ENCODE measurements at places on chromosomes 1 and 21.

GRCh38 chr21:14554948-14555347 is 8.8 kb upstream of the SAMSN1 start:
- no peak for DNase-seq

DNA sequence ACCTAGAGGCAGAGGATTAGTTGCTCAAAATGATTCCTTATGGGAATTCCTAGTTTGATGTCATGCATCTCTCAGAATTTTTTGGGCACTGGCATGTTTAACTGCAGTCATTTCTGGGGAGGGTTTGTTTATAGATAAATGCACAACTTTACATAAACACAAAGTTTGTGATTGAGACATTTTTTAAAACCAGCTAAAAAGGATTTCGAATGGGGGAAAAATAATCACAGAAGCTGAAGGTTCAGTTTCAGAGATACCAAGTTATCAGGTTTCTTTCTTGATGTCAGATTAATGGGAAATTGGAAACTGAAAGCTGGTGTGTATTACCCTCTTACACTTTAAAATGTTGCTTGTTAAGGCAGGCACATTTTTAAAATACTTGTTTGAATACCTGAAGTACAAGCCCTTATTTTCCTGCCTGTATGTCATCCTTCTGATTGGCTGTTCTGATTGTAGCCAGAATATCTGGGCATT is 72.1 kb downstream of the DISP1 start:
- no peak for DNase-seq

DNA sequence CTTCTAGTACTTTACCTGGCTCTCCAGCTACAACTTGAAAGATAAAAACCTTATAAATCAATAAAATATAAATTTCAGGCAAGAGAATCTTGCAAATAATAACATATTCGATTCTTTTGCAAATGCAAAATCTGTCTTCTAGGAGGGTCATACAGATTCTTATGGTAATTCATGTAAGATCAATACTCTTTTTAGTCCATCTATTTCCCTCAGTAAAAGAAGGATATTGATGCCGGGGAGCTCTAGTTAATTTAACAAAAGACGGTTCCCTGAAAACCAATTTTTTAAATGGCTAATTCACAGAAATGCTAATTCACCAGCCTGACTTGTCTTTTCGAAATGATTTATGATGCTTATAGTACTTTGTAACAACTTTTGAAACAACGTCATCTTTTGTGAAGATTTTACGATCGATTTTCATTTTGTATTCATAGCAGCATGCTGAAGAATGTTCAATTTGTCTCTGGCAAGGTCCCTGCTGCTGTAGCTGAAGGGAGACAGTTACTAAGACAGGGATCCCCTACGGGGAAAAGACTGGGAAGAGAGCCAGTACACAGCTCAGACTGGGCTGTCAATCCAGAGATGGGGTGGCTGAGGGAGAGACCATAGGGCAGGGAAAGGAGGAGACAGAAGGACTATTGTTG is 90.6 kb upstream of the SPAG17 start:
- peak; percentile 11 for DNase-seq

DNA sequence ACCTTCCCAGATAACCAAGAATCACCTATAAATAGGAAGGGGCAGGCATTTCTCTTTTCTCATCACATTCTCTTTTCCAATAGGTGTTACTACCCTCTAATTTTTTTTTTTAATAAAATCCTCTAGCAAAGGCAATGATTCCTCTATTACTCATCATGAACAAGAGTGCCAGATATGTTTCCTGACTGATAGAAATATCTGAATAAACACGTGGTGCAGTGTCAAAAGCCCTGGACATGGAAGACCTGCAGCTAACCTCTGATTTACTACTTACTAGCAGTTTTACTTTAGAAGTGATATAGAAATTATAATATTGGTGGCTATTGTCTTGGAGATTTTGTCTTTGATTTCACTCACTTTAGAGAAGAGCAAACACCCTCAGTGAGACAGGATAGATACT is 194.6 kb upstream of the SAMSN1 start:
- DNase-seq, result no peak

- DNase-seq, result no peak
Observed at GRCh38 chr1:29657816-29658215, 421.5 kb downstream of the PTPRU start.

DNA sequence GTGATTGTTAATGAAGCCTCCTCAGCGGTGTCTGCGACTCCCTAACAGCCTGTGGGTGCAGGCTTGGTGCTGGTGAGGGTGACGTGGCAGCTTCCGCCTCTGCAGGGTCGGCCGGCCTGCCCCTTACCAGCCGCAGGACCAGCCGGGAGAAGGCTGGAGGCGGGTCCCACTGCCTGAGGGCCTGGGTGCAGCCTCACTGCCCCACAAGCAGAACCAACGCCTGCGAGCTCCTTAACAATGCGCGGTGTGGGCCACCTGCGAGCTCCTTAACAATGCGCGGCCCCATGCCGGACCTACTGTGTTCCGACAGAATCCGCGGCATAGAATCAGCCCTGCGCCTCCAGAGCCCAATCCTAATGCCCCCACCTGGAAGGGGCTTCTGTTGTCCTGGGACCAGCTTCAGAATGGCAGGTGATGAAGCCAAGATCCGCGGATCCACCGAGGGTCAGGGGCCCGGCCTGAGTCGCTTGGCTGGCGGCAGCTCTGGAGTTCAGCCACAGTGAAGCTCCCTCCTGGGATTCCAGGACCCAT is 54.4 kb upstream of the AJAP1 start:
- no peak for DNase-seq

GRCh38 chr1:242187171-242187570 is 188.3 kb upstream of the MAP1LC3C start:
- DNase-seq, result no peak

GRCh38 chr1:84462118-84462517 is 16.9 kb upstream of the RPF1 start:
- DNase-seq, result no peak

GRCh38 chr1:147504801-147505311 is 36.4 kb upstream of the BCL9 start:
- peak; percentile 42 for DNase-seq

- no peak for DNase-seq
Observed at GRCh38 chr1:87346130-87346814, 17.6 kb downstream of the LMO4 start.

Measured in COR-L47 (cell line).